Renal cortical epithelial cell (primary cell): ENCODE measurements at places on chromosomes 11 and 22. TPM values are rescaled to one million over a fixed set of nuclear protein-coding genes. Genes with fewer than 3 reads are reported as not detected.

The SHISAL1 gene
- 0.05 TPM in 1 of 2 replicates, not detected in the other for total RNA-seq

The SEC14L6 gene
- 20.3 and 37.3 TPM in 2 replicates for total RNA-seq

The CENPM gene
- 1.8 and 10.8 TPM in 2 replicates for total RNA-seq

The KRTAP5-1 gene
- not detected in 2 replicates for total RNA-seq

The SUSD2 gene
- 0.10 TPM in 1 of 2 replicates, not detected in the other for total RNA-seq

The CASP12 gene
- total RNA-seq, result not detected in 2 replicates

The YAP1 gene
- total RNA-seq, result 98.1 and 219 TPM in 2 replicates

The TNNT3 gene
- total RNA-seq, result not detected in 2 replicates

The ZNF214 gene
- 3.8 and 8.4 TPM in 2 replicates for total RNA-seq

The FGF3 gene
- total RNA-seq, result not detected in 2 replicates

The MOV10L1 gene
- total RNA-seq, result not detected in 2 replicates

The FADS1 gene
- 35.8 and 84.6 TPM in 2 replicates for total RNA-seq

The GPR152 gene
- not detected in 2 replicates for total RNA-seq
